ENCODE measurements at places on chromosomes 13 and 19.
A peak's percentile ranks its signal among the peaks of the same experiment; 100 is the strongest.

- no peak for DNase-seq
Observed at GRCh38 chr13:70964124-70964523, 855.9 kb upstream of the KLHL1 start.

DNA sequence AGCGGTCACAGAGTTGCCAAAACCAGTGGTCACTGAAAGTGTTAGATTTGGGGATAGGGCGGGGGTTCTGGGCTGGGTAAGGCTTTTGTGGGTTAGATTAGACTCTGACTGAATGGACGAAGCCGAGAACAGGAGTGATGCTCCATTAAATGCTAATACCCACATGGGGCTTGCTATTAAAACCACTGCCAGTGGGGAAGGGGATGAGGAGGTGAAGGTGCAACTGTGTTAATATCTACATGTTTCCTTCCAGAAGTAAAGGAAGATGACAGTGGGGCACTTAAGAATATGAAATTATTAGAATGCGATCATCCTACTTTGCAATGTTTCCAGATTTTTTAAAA, 573 bp upstream of the ZNF614 start:
- DNase-seq, result no peak

GRCh38 chr13:42000846-42001245, 39.9 kb upstream of the VWA8 start:
- DNase-seq, result no peak

DNA sequence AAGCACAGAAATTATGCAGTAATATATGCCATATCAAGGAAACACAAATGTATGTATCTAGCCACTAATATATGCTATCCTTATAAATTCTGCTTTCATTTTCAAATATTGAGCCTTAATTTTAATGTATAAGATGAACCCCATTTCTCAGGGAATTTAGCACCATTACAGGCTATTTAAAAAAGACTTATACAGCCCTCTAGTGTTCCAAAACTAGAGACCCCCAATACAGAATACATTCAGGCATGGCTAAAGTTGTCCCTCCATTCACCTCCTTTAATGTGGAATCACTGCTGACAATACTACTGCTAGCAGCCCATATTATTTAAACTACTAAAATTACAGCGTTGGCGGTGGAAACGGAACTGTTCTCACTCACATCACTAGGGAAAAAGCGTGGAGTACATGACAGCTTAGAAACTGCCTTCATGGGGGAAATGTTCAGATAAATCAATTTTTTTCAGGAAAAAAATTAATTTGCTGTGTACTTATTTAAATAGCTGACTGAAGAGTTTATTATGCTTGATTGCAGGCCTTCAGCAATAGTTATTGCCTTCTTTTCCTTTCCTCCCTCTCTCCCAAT, 541.0 kb downstream of the PCDH9 start:
- DNase-seq, result no peak

- no peak for DNase-seq
Observed at GRCh38 chr19:51503896-51504295, 2.3 kb upstream of the SIGLEC12 start.

DNA sequence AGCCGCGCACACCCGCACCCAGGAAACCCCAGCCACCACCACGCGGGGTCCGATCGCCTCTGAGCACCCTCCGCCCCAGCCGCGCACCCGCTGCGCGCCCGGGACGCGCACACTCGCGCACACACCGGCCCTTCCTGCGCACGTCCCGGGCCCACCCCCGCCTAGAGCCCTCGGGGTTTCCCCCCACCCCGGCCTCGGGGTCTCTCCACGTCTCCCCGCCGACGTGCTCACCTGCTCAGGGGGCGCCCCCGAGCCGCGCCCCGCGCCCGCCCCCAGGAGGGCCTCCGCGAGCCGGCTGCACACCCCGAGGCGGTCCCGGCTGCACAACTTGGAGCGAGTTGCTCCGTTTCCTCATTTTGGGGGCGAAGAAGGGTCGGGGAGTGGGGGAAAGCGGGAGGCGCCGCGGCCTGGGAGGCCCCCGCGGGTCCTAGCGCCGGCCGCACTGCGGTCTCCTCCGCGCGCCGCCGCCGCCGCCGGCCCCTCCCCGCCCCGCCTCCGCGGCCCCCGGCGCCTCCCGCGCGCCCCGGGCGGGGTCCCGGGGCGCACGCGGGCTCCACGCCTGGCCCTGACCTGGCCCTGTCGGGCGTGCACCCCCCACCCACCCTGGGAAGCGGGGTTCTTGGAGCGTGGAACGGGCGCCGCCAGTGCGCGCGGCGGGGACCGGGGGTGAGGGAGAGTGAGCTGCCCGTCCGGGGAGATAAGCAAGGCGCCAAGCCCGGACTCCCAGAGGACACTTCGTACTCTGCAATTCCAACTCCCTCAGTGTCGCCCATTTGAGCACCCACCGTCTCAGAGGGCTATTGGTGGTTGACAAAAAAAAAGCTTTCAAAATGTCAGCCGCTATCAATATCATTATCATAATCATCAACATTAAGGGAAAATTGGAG, at the start of gene MATK:
MATK (minus strand) TSS at position 444 of the 887 bp plus-strand sequence. CDS start 1,246 bp downstream, outside the sequence.
- DNase-seq, result peak; percentile 30

DNA sequence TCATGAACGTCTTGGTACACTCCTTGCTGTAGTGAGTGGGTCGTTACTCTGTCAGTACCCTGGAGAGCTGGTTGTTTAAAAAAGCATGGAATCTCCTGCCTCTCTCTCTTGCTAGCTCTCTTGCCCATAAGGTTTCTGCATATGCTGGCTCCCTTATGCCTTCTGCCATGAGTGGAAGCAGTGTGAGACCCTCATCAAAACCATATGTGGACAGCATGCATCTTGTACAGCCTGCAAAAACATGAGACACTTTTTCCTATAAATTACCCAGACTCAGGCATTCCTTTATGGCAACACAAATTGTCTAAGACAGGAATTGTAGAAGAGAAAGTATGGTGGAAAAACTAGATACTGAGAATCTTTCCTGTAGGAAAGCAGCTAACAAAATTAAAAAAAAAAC, 516.3 kb downstream of the SLITRK6 start:
- no peak for DNase-seq

DNA sequence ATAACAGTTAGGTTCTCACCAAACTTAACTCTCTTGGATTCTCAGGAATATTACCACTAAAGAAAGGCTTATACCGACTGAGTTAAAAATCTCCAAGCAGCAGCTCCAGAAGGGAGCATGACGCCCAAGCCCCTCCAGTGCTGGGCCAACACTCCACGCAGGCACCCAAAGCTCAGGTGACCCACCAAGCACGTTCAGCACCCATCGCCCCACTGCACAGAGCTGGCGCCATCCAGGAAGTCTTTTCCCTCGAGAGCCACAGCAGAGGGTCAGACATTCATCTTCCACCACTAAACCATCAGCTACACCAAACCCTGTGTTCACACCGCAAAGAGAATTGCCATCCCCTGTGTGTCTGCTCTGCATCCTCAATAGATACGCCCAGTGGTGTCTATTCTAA, 65.7 kb downstream of the SOX1 start:
- DNase-seq, result no peak

GRCh38 chr13:26980099-26981031, 191.2 kb downstream of the USP12 start:
- DNase-seq, result no peak

DNA sequence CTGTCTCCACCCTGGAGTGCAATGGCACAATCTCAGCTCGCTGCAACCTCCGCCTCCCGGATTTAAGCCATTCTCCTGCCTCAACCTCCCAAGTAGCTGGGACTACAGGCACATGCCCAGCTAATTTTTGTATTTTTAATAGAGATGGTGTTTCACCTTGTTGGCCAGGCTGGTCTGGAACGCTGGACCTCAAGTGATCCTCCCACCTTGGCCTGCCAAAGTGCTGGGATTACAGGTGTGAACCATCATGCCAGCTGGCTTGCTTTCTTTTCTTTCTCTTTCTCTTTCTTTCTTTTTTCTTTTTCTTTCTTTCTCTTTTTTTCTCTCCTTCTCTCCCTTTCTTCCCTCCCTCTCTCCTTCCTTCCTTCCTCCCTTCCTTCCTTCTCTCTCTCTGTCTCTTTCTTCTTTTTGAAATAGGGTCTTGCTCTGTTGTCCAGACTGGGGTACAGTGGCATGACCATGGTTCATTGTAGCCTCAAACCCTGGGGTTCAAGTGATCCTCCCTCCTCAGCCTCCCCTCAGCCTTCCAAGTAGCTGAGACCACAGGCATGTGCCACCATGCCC, 33.3 kb upstream of the NFIC start:
- no peak for DNase-seq

DNA sequence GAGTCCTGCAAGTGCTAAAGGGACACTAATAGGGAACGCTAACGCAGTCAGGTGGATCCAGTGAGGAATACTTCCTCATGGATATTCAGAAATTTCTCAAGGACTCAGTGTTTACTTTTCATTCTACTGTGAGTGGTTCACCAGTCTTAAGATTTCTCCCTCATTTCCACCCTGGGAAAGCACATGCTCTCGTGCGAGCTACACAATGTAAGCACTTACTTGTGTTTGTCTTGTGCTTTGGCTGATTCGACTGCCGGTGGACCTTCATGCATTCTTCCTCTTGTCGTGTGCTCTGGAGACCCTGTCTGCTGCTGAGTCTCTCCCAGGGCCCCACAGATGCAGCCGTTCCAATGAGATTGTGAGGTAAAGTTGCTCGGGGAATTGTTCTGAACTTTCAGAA, 180.1 kb downstream of the NUFIP1 start:
- DNase-seq, result no peak

DNA sequence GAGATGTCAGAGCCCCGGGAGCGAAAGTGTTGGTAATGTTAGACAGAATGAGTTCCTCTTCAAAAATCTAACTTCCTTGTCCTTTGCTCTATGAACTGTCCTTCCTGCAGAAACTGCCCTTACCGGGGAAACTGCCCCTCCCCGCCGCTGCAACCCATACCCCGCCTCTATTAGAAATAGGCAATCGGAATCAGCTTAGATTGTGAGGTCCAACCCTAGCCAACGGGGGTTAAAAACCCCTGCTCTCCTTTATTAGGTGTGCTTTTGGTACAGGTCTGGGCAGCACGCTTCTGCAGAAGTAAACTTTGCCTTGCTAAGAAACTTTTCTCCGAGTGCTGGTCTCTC, 11.5 kb upstream of the CAPNS1 start:
- DNase-seq, result peak; percentile 13

- no peak for DNase-seq
Observed at GRCh38 chr13:33409673-33410510, 124.3 kb upstream of the STARD13 start.

DNA sequence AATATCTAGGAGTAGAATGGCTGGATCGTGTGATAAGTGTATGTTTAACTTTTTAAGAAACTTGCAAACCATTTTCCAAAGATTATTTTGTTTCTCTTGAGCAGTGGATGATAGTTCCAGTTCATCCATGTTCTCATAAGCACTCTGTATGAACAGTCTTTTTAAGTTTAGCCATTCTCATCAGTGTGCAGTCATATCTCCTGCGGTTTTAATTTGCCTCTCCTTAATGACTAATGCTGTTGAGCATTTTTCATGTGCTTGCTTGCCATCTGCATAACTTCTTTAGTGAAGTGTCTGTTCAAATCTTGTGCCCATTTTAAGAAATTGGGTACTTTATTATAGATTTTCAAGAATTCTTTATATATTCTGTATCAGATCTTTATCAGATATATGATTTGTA, 58.6 kb downstream of the WASF3 start:
- DNase-seq, result no peak

DNA sequence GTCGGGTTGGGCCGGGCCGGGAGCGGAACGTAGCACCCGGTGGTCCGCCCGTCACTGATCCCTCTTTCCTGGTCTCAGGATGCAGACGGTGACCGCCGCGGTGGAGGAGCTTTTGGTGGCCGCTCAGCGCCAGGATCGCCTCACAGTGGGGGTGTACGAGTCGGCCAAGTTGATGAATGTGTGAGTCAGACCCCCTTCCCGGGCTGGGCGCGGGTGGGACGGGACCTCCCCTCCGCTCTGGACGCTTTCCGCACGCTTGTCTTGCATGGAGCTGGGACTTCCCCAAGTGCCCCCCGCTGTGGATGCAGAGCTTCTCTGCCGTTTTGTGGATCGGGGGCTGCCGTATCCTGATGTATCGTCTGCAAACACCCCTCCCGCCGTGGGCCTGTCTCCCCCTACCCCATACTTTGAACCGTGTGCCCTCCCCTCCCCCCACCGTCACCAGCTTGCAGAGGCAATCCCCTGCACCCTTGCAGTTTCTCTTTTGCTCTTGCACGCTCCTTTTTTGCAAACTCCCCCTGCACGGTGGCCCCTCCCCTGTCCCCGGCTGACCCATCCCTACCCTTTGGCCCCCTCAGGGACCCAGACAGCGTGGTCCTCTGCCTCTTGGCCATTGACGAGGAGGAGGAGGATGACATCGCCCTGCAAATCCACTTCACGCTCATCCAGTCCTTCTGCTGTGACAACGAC, 669 bp downstream of the GADD45B start:
- peak; percentile 45 for DNase-seq

DNA sequence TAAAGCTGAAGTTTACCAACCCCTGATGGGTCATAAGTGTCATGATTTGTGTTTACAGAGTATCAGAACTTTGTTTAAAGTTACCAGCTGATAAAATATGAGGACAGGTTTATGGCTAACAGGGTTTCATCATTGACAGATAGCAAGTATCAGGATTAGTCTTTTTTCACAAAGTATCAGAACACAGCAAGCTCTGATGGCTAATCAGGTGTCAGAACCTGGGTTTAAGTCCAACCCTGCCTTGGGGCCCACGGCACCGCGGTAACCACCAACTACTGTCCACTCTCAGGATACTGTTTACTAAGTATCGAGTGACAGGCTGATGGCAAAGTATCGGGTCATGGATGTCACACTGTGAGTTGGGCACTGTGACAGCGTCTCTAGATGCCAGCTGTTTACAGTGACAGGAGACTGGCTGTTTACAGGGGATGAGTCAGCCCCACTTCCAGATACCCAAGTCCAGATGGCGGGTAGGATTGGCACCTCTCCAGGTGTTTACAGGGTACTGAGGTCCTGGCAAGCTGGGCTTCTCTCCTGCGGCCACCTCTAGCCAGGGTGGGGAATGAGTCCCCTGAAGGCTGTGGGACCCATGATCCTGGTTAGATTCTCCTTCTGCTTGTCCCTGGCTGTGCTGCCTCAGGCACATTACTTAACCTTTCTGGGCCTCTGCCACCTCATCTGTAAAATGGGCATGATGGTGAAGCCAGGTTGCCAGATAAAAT, 21.8 kb downstream of the ARRDC2 start:
- DNase-seq, result no peak

DNA sequence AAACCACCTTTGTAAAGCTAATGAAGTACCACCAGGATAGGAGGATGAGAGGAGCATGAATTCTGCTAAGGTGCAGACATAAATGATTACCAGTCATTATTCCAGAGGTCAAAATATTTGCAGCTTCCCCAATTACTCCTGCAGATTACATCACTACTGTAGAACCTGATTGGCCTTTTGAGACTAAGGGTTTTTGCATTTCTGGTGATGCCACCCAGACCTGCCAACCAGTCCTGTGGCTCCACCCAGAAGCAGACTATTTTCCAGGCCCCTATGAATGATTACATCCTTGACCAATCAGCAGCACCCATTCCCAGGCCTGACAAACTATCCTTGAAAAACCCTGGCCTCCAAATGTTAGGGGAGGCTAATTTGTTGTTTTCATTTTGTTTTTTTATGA, 11.2 kb upstream of the KCNC3 start:
- no peak for DNase-seq

DNA sequence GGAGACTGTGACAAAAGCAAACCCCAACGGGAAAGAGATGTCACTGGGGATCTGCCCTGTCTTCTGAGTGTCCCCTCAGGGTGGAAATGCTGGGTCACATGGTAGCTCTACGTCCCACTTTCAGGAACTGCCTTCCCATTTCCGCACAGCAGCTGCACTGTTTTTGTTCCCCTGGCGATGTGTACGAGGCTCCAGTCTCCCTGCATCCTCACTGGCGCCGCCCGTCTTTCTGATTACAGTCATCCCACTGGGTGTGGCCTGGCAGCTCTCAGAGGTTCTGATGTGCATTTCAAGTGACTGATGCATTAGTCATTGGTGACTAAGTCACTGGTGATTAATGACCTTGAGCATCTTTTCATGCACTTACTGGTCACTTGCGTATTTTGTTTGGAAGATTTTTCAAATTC, 21.2 kb downstream of the PCID2 start:
- no peak for DNase-seq
